Pons (tissue), 1 donor: ENCODE measurements at places on chromosomes 2 and 18.
A peak's percentile ranks its signal among the peaks of the same experiment; 100 is the strongest.

DNA sequence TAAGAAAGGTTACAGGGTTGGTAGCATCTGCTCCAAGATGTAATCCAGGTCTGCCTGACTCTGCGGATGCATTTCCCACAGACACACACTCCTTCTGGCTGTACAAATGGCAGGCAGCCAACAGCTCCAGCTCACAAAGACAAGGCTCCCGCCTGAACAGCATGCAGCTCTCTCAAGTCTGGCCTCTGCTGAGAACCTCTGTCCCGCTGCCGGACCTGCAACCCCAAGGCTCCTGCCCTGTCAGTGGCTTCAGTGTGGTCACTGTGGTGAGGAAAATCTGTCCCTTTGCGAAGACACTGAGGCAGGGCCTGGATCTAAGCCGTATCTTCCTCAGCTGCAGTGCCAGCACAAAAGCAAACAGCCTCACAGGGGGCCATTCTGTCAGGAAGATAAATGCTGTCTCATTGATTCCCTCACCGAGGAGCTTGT is 469.3 kb upstream of the MEX3C start:
- peak; percentile 72 for DNase-seq

DNA sequence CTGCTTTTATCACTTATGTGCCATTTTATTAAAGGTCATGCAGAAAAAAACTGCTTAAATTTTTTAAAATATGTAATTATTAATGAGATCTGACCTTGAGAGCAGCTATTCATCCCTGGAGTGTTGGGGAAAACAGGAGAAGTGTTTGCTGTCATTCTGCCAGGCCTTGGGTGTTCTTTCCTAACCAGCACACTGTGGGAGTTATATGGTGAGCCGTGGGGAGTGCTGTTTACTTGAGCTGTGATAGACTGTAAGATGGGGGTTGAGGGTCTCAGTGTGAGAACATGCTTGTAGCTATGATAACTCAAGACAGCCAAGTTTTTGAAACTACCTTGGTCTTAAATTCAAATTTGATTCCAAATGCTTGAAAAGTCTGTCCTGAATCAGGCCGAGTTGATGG is 101.3 kb upstream of the ARHGAP28 start:
- DNase-seq, result no peak

DNA sequence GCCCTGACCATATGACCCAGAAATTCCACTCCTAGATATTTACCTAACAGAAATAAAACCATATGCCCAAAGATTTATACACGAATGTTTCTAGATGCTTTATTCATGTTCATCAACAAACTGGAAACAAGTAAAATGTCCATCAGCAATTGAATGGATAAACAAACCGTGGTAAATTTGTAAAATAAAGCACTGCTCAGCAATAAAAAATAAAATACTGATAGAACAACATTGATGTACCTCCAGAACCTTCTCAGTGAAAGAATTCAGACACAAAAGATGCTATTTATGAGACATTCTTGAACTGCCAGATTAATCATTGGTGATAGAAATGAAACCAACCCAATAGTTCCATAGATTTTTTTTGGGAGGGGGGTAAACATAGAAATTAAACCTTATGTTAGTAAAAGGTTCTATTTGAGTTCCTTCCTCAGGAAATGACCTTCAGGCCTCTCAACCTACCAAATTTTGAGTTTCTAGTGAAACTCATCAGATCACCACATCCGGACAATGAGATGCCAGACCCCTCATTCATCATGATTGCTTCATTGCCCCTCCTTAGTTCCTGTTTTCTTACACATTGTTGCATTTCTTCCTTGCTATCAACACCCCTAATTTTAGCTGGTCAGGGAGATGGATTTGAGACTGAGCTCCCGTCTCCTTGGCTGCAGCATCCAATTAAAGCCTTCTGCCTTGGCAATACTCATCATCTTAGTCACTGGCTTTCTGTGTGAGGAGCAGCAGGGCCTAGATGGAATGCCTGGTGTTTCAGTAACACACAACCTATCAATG is 203.5 kb downstream of the LPIN1 start:
- DNase-seq, result no peak

DNA sequence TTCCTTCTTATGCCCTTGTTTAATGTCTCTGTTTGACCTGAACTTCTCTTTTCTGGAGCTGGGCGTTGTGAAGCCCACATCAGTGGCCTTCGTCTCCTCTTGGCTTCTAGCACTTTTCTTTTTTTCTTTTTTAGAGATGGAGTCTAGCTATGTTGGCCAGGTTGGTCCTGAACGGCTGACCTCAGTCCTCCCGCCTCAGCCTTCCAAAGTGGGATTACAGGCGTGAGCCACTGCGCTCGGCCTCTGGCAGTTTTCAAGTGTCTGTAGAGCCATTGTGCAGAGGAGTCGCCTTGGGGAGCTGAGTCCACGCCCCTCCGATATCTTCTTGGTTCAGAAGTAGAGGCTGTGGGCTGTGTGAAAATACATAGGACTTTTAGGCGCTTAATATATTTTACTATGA is 36.5 kb downstream of the ZNF532 start:
- DNase-seq, result no peak

DNA sequence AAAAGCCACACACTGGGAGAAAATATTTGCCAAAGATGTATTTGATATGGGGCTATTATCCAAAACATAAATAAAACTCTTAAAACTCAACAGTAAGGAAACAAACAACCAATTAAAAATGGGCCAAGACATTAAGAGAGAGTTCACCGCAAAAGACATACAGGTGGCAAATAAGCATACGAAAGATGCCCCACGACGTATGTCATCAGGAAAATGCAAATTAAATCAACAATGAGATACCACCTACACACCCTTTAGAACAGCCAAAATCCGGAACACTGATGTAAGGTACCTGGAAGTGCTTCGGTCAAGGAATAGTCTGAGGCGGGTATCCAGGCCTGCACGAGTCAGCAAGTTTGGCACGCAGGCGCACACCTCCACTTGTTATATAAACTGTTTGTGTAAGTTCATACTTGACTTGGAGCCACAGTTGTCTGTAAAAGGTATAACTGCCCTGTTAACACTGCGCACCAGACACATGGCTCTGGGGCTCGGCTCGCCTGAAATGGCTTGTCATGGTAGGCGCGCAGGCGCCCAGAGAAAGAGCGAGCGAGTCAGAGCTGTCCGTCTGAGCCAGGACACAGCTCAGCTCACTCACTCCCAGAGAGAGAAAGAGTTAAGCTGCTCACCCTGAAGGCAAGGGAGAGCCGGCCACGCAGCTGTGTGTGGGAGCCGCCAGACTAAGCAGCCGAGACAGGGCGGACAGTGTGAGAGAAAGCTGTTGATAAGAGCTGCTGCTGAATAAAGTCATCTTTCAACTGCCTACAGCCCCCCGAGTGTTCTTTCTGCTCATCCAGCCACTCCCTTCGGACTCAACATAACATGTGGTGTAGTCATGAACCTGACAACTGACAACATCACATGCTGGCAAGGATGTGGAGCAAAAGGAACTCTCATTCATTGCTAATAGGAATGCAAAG is 87.3 kb downstream of the HNRNPLL start:
- DNase-seq, result no peak

GRCh38 chr2:18178736-18179349 is 300.4 kb downstream of the KCNS3 start:
- peak; percentile 67 for DNase-seq

DNA sequence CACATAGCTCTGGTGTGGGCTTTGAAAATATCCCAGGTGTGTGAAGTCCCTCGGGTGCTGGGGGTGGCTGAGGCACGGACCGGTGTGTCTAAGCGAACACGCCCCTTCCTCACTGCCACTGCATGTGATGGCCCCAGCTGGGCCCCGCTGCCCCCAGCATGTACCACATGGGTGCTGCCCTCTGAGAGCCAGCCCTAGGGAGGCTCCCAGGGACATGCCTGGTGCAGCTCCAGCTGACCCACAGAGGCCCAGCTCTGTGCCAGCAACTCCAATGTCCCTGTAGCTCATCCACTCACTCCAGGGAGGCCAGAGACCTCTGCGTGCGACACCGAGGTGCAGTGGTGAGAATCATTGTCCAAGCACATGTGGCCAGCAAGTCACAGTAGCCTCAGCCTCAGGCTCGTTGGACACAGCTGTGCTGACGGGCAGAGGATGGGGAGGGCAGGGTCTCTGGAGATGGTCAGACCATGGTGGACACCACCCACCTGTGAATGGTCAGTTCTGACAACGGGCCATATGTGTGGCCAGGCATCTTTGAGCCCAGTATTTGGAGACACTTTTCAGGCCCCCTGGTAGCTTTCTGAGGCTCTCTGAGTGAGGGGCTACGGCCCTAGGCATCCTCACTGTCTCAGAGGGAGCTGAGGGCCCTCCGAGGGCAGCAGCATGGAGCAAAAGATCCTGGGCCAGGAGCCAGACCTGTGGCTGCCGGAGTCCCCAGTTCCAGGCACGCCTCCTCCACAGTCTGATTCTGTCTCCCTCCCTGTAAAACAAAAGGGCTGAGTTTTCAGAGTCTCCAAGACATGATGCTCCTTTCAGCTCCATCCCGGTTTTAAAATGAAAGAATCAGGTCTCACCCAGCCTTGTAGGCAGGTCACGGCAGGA is 220.7 kb downstream of the NDUFA10 start:
- no peak for DNase-seq

- DNase-seq, result no peak
These were observed 125.7 kb upstream of the RND3 start for GRCh38 chr2:150612957-150613710.

- no peak for DNase-seq
These were observed 25.9 kb downstream of the LYPD6B start for GRCh38 chr2:149064365-149064841.

DNA sequence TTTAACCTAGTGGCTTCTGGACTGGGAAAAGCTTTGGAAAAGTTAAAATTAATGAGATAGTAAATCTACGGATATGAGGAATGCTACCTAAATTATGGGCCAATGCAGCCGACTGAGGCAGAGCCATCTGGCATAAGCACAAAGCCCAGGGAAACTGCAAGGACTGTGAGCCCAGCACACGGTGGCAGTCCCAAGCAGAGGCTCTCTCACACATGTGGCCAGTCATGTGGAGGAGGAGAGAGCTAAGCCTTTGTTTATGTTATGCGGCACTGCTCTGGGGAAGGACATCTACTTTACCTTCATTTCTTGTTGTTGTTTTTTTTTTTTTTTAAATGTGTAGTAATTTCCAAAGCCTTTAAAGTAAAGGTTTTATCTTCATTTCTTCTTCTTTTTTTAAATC is 267.0 kb downstream of the STK39 start:
- peak; percentile 75 for DNase-seq

GRCh38 chr2:128488434-128488833 is 169.8 kb upstream of the HS6ST1 start:
- no peak for DNase-seq

GRCh38 chr2:127523269-127523939 is 2.9 kb downstream of the IWS1 start:
- DNase-seq, result no peak

- DNase-seq, result no peak
These were observed 119.2 kb upstream of the HNRNPA3 start for GRCh38 chr2:177093371-177093770.
